Mucosa of gallbladder (tissue), 1 donor: ENCODE measurements at places on chromosomes 3 and 15. TPM values are rescaled to one million over a fixed set of nuclear protein-coding genes. Genes with fewer than 3 reads are reported as not detected.

DNA sequence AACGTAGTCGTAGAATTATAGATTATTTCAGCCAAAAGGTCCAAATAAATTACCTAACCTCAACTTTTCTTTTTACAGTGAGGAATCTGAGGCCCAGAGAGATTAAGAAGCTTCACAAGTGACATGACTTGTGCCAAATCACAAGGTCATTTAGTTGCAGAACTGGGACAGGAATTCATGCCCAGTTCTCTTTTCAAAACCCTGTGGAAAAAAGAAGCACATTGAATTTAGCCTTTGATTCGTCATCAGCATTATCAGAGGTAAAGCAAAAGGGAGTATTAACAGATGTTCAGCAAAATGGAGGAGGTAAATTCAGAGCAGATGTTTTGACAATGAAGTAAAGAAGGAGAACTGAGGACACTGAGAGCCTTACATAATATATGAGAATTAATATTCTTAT lies 4.5 kb downstream of the SERPINI2 start:
- DNase-seq: no peak

DNA sequence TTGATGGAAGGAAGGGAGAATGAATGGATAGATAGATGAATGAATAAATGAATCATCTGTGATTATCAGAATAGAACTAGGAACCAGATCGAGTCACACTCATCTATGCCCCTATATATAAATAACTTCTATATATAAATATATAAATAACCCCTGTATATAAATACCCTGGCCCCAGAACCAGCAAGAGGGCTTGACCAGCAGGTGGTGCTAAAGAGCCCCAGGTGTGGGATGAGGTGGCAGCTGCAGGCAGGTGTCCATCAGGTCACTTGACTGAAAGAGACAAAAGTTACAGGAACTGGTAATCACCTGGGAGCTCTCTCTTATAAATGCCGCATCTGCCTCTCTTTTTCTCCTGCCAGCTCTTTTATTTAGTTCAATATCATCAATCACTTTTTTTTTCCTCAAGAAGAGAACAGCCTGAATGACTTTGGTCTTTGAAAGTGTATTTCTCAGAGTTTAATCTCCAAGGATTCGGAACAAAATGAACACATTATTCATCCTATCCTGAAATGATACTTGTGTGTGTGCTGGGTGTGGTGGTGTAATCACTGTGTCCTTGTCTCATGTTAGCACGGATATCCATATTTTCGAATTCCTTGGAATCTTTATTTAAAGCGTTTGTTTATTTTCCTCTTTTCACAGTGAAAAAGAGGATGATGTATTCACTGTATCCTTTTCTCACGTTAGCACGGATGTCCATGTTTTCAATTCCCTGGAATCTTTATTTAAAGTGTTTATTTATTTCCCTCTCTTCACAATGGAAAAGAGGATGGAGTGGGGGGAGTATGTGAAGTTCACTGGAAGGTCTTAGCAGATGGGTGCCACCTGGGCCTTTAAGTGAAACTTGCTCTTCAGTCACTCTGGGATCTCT lies 35.4 kb upstream of the ATG7 start:
- DNase-seq: peak; percentile 63

Gene RAD18
- 8.8 TPM for total RNA-seq

Gene FEZF2
- total RNA-seq: not detected

DNA sequence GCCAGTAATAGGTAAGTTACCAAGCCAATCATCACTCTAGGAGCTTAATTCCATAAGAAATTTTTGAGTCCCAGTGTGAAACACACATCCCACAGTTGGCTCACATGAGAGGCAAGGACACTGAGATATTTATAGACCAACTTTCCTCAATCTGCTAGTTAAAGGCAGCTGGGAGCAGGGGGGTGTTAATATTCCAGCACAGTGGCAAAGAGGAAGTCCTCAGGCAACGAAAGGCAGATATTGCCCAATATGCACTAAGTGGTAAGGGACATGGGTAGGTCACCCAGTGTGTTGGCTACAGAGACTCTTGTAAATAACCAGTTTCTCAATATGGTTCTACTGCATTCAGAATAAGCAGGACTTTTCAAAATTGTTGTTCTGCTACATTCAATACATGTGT lies 61.0 kb downstream of the TOP2B start:
- no peak for DNase-seq

DNA sequence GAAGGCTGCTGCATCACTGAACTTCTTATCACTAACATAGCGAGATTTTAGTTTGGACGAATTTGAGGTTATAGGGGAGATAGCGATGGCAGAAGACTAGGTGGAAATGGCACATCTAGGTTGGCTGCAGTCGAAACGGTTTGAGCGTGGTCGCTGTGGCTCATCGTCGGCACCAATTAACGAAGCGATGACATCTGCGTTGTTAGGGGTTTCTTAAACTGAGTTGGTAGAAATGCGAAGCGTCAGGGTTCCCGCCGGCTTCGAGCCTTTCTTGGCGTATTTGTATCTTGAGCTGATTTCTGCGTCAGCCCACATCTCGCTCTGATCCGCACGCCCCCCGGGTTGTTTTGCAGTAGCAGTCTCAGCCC lies 319 bp downstream of the LNP1 start:
- peak; percentile 16 for DNase-seq

DNA sequence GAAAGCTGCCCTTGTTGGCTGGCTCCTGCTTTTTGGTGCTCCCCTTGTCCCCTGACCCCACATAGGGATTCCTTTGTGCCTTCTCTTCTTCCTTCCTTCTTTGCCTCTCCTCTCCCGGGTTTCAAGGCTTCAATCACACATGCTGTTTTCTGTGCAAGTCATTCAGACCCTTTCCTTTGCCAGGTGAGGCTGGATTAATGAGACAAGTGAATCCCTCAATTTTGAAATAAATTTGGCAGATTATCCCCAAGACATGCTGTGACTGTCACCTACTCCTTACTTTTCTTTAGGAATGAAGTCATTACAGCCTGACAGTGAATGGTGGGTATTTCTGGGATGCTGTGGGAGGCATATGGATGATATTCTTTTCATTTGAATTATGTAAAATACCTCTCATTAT lies 259.0 kb upstream of the RGMA start:
- no peak for DNase-seq

- DNase-seq: no peak
Measured at GRCh38 chr3:71599416-71599815, 15.9 kb upstream of the FOXP1 start.

DNA sequence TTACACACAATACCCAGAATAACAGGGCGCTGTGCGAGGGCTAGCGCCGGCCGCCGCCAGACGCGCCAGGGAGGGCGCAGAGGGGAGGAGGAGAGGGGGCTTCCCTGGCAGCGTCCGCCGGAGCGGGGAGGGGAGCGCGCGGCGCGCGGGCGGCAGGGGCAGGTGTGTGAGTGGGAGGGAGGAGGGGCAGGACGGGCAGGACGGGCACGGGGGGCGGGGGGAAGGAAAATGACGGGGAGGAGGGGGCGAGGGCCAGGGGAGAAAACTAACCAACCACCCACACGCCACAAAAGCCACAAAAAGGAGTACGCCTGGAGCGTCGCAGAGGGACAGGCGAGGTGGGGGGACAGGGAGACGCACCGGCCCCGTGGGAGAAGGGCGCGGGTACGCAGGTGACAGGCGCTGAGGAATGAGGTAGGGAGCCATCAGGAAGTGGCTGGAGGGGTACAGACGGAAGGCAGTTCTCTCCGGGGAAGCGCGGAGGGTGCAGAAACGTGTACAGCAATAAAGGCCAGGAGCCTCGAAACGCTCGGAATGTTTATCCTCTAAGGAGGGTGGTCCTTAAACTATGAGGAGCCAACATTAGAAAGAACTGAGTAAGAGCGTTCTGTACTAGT lies 610 bp upstream of the SATB1 start:
- peak; percentile 14 for DNase-seq

DNA sequence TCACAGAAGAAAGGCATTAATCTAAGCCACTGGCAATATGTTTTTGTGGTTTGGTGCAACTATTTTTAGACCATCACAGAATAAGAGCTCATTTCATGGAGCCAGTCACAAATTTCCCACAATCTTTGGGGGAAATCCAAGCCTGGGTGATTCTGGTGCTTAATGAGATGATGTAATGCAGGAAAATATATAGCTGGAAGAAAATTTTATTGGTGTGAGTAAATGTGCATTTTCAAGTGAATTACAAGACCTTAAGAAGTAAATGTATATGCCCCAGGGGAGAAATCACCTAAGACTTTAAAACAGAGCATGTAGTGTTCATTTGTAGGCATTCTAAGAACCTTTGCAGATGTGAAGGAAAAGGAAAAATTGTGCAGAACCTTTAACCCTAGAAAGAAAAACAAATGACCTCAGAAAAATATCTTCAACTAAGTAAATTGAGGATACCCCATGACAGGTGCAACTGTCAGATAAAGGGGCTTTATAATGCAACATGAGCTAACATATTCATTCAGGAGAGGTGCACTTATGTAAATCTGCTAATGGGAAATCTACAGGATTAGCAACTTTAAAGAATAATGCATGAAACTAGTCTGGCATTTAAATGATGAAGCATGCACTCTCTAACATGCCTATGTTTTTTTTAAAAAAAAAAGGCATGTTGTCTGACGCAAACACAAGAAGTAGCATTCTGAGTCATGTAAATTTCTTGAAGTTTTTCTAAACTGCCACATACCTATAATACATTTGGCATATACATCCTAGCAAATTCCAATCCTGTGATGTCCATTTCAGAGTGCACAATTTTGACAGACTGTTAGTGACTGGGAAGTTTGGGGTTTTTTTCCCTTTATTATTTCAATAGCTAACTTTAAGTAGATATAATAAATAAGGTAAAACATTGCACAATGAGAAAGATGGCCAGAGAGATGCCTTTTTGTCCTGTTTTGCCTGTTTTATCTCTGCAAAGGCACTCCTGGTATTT lies 105.1 kb downstream of the MEX3B start:
- no peak for DNase-seq

- no peak for DNase-seq
Measured at GRCh38 chr3:109994853-109995252, 657.5 kb upstream of the DPPA4 start.

Gene FAM81A
- 2.8 TPM for total RNA-seq
